ENCODE measurements at places on chromosomes 5 and 9.

- no peak for DNase-seq
Measured at GRCh38 chr5:158140120-158140731, 281.3 kb upstream of the CLINT1 start.

DNA sequence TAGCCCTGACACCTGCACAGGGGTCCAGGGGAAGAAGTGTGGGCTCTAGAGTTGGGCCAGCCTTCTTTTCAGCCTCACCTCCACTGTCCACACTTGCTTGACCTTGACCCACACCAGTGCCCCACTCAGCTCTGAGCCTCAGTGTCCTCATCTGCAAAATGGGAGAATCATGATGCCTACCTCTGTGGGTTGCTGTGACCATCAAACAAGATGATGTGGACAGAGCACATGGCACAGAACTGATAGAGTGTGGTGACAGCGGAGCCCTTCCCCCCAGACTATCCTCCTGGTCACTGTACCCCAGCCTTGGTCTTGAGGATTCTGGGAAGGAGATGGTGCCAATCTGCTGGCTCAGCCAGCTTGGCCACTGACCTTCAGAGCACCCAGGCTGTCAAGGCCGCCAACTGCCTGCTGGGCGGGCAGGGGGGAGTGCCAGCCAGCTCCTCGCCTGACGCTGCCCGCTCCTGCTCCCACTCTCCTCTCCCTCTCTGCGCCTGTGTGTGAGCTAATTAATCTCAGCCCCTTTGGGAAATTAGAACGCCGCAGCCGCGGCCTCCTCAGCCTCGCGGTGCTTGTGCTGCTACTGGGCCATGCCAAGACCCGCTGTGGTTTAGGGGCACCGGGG is 16.7 kb downstream of the CXXC5 start:
- DNase-seq: no peak

GRCh38 chr5:63820577-63820976 is 141.7 kb downstream of the HTR1A start:
- DNase-seq: no peak

GRCh38 chr9:27248702-27249101 is 48.2 kb downstream of the EQTN start:
- no peak for DNase-seq

DNA sequence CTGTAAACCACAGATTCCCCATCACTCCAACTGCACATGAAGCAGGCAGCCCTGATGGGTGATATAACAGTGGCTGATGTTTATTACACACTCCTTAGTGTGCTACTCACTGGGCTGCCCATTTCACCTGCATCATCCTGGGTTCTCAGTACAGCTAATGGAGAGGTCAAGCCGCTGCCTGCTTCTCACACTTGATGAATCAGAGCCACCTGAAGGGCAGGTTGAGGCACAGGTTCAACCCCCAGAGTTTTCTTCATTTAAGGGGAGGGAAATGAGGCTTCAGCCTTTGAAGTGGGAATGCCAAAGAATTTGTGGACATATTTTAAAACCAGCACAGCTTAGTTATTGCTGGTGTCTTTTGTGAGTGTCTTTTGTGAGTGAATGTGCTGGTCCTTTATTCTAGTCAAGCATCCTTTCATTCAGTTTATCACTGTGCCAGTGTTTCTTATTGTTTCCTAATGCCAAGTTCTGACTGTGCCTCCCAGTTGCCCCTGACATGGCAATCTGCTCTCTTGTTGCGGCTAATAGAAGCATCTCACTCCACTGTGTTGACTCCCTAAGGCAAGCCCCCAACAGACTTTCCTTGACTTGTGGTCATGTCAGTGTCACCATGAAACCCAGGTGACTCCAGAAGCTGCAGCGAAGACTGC is 109.2 kb downstream of the FBXL7 start:
- no peak for DNase-seq

DNA sequence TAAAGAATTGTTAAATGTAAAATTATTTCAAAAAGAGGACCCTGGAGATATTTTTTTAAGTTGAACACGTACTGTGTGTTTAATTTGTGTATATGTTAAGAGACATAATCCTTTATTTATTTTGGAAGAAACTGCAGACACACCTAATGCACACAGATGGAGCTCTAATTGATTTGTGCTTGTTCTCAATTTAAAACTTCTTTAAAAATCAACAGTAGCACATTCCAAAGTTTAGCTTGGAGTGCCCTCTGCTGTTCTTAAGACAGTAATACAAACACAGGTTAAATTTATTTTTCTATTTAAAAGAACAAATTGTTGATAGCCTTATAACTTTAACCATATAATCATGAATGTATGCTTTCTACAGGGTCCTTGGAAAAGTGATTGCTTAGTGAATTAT is 277.6 kb upstream of the ADAMTS16 start:
- DNase-seq: no peak

DNA sequence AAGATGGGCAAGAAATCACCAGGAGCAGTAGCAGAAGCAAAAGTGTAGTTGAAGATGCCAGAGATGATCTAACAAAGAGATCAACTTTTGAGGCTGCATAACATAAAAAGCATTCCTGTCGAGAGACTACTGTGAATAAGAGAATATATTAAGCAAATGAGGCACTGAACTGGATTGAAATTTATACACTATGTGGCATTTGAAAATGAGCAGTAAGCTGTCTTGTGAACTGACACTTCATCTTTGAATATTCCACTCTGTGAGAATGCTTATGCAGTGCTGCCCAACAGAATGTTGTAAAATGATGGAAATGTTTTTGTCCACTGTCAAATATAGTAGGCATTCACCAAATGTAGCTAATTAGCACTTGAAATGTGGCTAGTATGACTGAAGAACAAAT is 18.9 kb upstream of the PRRC1 start:
- no peak for DNase-seq

DNA sequence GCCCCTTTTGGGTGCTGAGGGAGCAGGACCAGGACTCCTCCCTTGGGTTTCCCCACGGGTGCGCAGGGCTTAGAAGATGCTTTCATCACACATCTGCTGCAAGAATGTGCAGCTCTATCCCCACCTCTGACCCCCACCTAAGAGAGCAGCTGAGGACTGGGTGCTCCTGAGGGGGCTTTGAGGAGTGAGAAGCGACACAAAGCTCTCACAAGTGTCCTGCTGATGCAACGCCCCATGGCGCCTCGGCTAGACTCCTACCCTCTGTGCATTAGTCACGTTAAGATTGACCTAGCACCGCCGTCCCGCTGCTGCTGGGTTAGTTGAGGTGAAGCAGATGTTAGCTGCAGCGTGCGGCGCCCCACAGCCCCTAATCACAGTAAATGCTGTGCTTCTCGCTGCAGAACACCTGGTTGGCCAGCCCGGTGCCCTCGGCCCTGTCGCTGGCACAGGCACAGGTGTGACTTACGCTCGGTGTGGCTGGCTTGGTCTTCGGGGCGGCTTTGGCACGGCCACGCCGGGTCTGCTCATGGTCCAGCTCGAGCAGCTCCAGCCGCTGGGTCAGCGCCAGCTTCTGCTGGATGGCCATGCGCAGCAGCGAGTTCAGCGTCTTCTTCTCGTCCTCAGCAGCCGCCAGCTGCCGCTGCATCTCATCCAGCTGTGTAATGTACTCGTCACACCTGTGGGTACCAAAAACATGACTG is 45.0 kb upstream of the IPPK start:
- DNase-seq: no peak

GRCh38 chr5:76457674-76458485 is 54.8 kb downstream of the IQGAP2 start:
- no peak for DNase-seq

DNA sequence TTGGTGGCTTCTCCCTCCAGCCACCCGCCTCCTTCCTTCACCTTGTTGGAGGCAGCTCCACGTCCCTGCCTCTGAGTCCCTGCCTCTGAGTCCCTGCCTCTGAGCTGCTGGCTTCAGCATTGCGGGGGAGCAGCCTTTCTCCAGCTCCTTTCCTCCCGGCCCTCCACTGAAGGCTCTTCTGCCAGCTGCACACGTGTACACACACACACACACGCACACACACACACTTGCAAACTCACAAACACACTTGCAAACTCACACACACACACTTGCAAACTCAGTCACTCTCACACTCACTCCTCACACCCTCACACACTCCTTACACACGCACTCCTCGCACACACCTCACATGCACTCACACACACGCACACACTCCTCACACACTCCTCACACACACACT is 45.1 kb downstream of the C9orf50 start:
- no peak for DNase-seq

DNA sequence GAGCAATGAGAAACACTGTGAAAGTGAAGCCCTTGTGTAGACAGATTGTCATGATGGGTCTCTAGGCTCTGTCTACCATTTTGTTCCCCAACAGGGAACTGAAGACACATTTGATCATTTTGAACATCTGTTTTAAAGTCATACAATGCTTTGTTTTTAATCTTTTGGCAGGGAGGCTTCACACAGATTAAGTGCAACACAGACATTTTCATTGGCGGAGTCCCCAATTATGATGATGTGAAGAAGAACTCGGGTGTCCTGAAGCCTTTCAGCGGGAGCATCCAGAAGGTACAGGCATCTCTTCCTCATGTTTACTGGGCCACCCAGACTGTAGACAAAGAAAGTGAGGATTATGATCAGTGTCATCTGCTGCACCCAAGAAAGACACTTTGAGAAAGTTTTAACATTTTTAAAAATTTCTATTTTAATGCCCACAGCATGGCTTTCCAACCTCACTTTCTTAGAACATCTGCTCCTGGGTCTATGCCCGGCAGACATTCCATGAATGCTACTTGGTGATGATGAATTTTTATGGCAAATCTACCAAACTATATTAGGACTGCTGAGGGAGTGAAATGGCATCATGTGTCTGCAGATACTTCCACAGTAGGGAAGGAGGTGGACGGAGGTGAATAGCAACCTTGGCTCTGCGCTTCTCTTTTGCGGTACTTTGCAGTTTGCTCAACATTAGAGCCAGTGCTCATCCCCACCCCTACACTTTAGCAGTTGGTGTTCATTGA is 121.3 kb downstream of the LIFR start:
- no peak for DNase-seq

GRCh38 chr9:98867103-98867428 is 59.6 kb downstream of the GALNT12 start:
- no peak for DNase-seq

- DNase-seq: no peak
Measured at GRCh38 chr5:169106911-169107706, 193.8 kb downstream of the SLIT3 start.

- DNase-seq: no peak
Measured at GRCh38 chr9:134653259-134654009, 11.8 kb downstream of the COL5A1 start.

DNA sequence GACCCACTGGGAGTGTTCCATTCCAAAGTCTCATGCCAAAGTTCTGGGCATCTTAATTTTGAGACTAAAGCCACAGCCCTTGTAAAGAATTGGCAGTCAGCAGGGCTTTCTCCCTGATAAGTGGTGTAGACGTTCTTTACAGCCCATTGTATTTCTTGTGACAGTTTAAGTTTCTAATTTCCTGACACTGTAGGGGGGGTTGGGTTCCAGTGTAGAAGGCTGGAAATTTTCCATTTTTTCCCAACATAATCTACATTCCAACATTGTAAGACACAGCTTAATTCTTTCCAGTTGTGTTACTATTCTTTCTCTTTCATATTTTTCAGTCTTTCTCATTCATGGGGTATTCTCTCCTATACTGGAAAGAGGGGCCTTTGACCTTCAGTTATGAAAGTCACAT is 121.1 kb downstream of the FBXL7 start:
- DNase-seq: no peak

DNA sequence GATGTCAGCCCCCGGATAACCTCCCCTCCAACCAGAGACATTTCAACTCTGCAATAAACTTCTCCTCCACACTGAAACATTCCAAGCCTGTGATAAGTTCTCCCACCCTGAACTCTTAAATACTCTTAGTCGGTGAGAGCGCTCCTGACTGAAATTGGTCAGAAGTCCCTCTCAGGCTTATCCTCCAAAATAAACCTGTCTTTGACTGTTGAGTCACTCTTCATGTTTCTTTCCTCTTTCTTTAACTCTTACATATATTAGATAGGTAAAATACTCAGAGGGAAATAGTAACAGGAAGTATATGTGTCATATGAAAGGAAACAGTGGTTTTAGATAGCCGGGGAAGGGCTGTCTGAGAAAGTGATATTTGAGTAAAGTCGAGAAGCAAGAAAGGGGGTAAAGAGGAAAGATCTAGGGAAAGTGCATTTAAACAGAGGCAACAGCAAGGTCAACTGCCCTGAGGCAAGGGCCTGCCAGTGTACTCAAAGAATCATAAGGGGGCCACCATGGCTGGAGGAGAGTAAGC is 11.0 kb upstream of the FAM81B start:
- no peak for DNase-seq

- DNase-seq: no peak
Measured at GRCh38 chr9:101408374-101409078, 9.9 kb downstream of the ZNF189 start.

GRCh38 chr5:112685931-112686330 is 51.8 kb upstream of the APC start:
- DNase-seq: no peak

DNA sequence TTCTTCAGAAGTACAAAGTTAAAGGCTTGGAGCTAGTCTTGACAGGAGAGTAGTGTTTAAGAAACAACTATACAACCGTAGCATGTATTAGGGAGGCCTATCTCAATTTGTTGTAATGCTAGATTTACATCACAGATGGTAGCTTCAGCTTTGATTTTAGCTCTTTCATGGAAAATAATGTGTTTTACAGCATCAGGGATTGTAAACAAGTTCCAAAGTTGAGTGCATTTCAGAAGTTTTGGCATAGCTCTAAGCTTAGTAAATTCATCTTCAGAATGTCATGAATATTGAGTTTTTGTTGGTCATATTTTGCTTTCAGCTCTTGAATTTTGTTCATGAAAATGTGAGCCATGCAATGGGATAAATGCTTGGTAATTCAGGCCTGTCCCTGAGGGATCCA is 30.7 kb downstream of the SLC44A1 start:
- no peak for DNase-seq

- DNase-seq: no peak
Measured at GRCh38 chr9:104775574-104775936, 11.6 kb downstream of the NIPSNAP3B start.

GRCh38 chr5:173841710-173842109 is 46.4 kb upstream of the CPEB4 start:
- DNase-seq: no peak

- DNase-seq: no peak
Measured at GRCh38 chr9:100287186-100287585, 65.6 kb downstream of the TEX10 start.

Data from ascending aorta (tissue), 2 donors.